ENCODE measurements at places on chromosomes 1 and 21. TPM values are rescaled to one million over a fixed set of nuclear protein-coding genes. Genes with fewer than 3 reads are reported as not detected.

The H3-3A gene
- total RNA-seq: 413 TPM

The FCN3 gene
- total RNA-seq: not detected

The PRRX1 gene
- not detected for total RNA-seq

The LAD1 gene
- total RNA-seq: 0.47 TPM

The CCDC27 gene
- not detected for total RNA-seq

The C1orf87 gene
- total RNA-seq: not detected

The COL24A1 gene
- total RNA-seq: not detected

The DBT gene
- 4.2 TPM for total RNA-seq

The ECM1 gene
- total RNA-seq: 1.6 TPM

The RAP1GAP gene
- 10.7 TPM for total RNA-seq

The ACTN2 gene
- total RNA-seq: 0.05 TPM

The C1orf74 gene
- 1.1 TPM for total RNA-seq

The SLC30A7 gene
- 6.2 TPM for total RNA-seq

The ASTN1 gene
- not detected for total RNA-seq

The SPRR2A gene
- total RNA-seq: not detected

The TEX38 gene
- total RNA-seq: not detected

The PPIH gene
- total RNA-seq: 60.2 TPM

The ANGPTL1 gene
- not detected for total RNA-seq

The CYP4Z1 gene
- not detected for total RNA-seq

The C21orf58 gene
- total RNA-seq: 4.1 TPM

The OLFML2B gene
- total RNA-seq: 0.53 TPM

The ACOT11 gene
- total RNA-seq: 2.1 TPM

The LRRC3 gene
- total RNA-seq: 1.7 TPM

The PAPPA2 gene
- 0.01 TPM for total RNA-seq

The EPHA10 gene
- total RNA-seq: 1.3 TPM

The FAM131C gene
- total RNA-seq: 17.8 TPM

The BSND gene
- total RNA-seq: not detected

The LMOD1 gene
- total RNA-seq: not detected

The OVAAL gene
- 0.10 TPM for total RNA-seq

The MYOM3 gene
- 6.7 TPM for total RNA-seq

The FGR gene
- total RNA-seq: not detected

The FABP3 gene
- total RNA-seq: not detected

The GFI1 gene
- total RNA-seq: 0.20 TPM

The LMX1A gene
- not detected for total RNA-seq

The SPATA46 gene
- total RNA-seq: not detected

The CD101 gene
- 0.39 TPM for total RNA-seq

The CPT2 gene
- total RNA-seq: 9.4 TPM

The KCNA3 gene
- total RNA-seq: not detected

The RBM34 gene
- 66.3 TPM for total RNA-seq

The GMEB1 gene
- total RNA-seq: 5.7 TPM

The NPR1 gene
- 1.9 TPM for total RNA-seq

Measured in A549 treated with Hydrocortisone at 1 μM for 4 hours (cell line).